ENCODE measurements at places on chromosomes 5 and 9. TPM values are rescaled to one million over a fixed set of nuclear protein-coding genes. Genes with fewer than 3 reads are reported as not detected.
A peak's percentile ranks its signal among the peaks of the same experiment; 100 is the strongest.

DNA sequence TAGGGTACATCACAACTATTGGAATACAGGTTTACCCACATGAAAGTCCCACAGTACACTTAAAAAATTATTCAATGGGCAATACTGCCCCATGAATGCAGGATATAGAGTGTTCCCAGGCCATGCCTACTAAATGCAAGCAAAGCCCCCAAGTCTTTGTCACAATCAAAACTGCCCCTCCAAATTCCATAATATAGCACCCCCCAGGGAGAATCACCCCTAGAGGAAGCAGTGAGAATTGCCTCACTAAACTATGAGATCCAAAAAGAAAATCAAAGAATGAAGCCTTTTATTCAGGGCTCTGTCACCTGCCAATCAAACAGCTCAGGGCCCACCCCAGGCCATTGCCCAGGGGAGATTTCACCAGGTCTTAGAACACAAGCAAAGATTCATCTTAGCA, 90.8 kb downstream of the ATPSCKMT start:
- no peak for DNase-seq

DNA sequence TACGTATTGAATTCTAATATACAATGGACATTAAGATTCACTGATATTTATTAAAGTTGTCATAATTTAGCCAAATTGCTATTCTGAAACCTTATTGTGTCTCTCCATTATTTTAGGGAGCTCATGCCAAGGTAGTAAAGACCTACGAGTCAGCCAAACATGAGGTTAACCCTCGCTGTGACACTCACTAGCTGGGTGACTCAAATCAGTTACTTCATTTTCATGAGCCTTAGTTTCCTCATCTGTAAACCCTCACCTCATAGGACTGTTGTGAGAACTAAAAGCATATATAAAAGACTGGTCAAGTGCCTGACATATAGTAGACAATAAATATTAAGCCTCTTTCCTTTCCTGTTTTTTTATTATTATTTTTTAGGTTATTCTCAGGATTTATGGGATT, 44.0 kb upstream of the PCA3 start:
- DNase-seq = no peak

DNA sequence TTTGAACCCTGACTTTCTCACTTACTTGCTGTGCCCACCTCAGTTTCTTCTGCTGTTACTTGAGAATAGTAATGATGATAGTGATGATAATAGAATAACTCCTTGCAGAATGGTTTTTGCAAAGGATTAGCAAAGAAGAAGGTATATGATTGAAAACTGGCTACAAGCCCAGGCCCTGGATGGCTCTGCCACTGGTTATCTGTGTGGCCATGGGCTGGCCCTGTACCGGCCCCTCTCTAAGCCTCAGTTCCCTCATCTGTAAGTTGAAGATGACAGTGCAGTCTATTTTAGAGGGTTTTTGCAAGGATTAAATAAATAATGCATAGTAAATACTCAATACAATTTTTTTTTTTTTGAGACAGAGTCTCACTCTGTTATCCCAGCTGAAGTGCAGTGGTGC, 6.2 kb downstream of the TTLL11 start:
- no peak for DNase-seq

GRCh38 chr5:175679411-175679810, 21.5 kb downstream of the HRH2 start:
- no peak for DNase-seq

DNA sequence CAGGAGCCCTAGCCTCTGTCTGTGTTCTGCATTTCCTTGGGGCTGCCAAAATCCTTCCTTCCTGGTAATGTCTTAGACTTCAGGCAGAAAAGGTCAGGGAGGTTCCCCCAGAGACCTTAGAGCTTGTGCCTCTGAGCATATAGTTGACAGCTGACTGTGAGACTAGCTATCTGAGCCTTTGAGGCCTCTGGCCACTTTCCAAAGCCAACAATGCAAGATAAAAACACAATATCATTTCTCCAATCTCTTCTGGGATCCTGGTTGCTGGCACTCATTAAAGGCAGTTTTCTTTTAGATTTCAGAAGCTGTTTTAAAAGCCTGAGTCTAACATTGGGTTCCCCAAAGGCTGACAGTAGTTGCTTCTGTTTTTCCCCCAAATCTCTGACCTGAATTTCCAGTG, 13.2 kb upstream of the GLRA1 start:
- DNase-seq = no peak

- DNase-seq = no peak
Observed at GRCh38 chr9:127124111-127124531, 1.7 kb upstream of the ANGPTL2 start.

- no peak for DNase-seq
Observed at GRCh38 chr5:14296533-14297331, 153.6 kb downstream of the TRIO start.

DNA sequence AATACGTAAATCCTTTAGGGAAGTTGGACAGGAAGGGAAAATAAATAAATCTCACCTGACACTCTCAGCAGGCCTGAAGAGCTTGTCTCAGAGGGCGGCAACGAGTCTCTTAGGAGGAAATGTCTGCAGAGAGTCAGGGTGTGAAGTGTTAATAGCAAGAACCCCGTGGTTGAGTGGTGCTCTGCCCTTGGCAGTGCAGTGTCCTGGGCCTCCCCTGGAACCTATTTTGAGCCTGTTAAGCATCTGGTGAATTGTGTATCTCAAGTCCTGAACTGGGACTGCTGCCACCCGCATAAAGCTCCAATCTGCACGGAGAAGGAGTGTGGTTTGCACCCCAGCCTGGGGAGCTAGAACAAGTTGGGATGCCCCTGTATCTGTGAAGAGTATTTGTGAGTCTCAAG, 211.8 kb downstream of the GOLPH3 start:
- DNase-seq = no peak

DNA sequence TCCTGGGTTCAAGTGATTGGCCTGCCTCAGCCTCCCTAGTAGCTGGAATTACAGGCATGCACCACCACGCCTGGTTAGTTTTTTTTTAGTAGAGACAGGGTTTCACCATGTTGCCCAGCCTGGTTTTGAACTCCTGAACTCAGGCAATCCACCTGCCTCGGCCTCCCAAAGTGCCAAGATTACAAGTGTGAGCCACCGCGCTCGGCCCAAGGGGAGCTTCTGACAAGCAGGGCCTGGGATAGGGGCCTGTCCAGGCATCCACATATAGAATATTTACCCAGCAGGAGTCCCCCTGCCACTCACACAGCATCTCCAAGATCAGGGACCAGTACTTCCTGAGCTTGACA, 10.1 kb downstream of the IRF1 start:
- no peak for DNase-seq

DNA sequence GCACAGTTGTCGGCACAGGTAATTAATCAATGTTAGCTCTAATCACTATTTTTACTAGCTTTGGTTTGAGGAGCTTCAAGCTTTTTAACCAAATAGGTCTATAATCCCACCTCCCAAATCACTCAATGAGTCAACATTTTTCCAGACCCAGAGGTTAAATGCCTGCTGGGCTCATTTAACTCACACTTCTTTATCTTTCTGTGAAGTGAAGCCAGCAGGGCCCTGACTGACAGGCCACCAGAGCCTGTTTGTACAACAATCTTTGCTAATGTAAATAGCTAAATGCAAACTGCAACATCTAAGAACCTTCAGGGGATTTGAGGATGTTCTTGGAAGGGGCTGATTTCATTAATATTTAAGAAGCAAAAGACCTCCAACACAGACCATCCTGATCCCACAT, 98.4 kb upstream of the NREP start:
- DNase-seq = no peak

- peak; percentile 67 for DNase-seq
Observed at GRCh38 chr9:124267271-124267807, 9.6 kb downstream of the NEK6 start.

GRCh38 chr9:93859431-93860215, 95.5 kb downstream of the BARX1 start:
- no peak for DNase-seq

DNA sequence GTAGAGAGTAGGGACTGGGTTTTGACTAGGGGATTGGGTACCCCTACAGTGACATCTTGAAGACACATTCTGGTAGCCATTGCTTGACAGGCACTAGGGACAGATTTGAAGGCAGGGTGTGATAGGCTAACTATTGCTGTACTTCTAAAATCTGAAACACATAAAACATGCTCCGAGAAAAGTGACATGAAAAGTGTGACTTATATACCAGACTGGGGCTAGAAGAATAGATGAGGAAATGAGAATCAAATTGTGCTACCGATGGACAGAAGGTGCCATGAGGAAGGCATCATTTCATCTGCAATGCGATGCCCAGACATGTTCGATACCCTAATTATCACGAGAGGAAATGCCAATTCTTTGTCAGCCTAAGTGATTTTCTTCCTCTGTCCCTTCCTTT, 475.8 kb downstream of the SPOCK1 start:
- DNase-seq = no peak

GRCh38 chr5:1763548-1763911, 36.1 kb downstream of the MRPL36 start:
- DNase-seq = no peak

DNA sequence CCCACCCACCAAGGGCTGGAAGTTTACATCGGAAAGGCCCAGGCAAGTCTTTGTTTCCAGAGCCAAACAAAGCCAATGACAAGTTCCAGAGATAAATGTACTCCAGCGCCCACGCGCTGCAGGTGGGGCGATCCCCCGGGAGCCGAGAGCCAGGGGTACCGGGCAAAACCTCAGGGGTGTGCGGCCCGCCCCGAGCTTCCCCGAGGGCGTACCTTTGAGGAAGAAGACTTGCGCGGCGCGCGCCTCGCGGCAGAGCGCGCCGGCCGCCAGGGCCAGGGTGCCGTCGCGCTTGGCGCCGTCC, 671 bp downstream of the DUSP1 start:
- DNase-seq = no peak

GRCh38 chr5:174596429-174596828, 128.0 kb upstream of the MSX2 start:
- DNase-seq = no peak

DNA sequence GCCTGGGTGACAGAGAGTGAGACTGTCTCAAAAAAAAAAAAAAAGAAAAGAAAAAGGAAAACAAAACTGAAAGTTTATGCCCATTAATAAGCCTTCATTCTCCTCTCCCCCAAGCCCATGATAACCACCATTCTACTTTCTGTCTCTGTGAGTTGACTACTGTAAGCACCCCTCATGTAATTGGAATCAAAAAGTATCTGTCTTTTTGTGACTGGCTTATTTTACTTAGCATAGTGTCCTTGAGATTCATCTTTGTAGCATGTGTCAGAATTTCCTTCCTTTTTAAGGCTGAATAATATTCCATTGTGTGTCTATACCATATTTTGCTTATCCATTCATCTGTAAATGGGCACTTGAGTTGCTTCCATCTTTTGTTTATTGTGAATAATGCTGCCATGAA, 14.0 kb upstream of the TMEM171 start:
- DNase-seq = no peak

DNA sequence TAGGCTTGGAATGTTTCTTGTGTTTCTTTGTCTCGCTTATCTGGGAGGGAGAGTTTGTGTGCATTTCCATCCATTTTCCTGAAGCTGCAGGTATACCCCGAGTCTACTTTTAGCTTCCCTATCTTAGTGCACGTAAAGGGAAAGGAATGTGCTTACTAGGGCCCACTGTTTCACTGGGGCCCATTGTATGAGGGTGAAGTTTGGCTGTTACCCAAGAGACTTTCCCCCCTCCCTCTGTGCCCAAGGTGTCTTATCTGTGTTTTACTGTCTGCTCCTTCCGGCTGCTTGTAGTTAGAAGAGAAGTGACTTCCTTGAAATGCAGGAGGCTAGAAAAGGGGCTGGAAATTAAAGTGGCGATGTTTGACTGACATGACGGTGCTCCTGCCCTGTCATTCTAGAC, 12.1 kb upstream of the BTNL3 start:
- no peak for DNase-seq

DNA sequence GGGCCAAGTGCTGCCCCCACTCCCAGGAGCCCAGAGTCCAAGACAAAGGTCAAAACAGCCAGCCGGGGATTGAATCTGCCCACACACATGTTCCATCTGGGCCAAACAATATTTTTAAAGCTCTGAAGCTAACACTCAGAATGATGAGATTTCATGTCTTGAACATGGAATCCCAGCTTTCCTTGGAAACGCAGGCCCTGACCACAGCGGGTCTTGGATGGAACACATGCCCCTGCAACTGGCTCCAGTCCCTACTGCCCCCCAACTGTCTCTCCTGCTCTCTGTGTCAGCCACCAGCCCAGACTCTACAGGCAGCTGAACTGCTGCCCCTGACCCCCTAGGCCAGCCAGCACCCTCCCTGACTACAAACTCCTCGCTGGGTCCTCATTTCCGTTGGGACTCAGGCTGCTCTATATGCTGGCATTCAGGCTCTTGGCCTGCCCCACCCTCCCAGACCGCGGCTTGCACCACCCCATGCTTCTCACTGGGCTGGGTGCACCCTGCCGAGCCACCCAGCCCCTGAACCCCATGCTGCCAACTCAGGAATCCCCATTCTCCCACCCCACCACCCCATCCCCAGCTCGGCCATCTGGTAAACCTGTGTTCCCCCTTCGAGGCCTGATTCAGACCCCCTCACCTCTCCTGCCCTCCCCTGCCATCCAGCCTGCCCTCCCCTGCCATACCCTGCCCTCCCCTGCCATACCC, 71.7 kb downstream of the ADAMTS2 start:
- no peak for DNase-seq

DNA sequence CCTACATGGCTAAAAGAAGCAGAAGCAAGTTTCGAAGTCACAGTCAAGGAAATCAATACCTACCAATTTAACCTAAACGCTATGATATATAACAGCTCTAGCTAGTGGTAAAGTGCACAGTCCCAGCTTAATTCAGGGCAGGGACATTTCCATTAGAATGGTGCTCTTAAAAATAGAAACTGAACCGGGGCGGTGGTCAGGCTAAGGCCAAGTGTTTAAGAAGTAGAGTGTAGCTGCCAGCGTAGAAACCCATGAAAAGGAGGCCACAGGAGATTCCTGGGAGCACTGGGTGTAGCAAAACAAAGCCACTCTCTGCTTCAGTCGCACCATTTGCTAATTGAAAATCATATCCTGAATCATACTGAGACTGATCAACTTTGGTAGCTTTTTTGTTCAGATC, 28.8 kb downstream of the PPIC start:
- DNase-seq = no peak

GRCh38 chr5:124954784-124955183, 208.3 kb upstream of the ZNF608 start:
- no peak for DNase-seq

DNA sequence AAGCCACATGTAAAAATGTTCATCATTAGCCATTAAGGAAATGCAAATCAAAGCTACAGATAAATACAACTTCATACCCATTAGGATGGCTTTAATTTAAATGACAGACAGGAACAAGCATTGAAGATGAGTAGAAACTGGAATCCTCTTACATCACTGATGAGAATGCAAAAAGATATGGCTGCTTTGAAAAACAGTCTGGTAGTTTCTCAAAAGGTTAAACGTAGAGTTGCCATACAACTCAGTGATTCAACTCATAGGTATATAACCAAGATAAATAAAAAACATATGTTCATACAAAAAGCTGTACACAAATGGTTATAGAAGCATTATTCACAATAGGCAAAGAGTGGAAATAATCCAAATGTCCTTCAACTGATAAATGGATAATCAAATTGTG, 228.8 kb upstream of the ZNF462 start:
- no peak for DNase-seq

FOXE1 gene
- total RNA-seq = 0.68 TPM

TAL2 gene
- total RNA-seq = not detected

CAMK4 gene
- 6.6 TPM for total RNA-seq

RC3H2 gene
- total RNA-seq = 49.5 TPM

COL15A1 gene
- total RNA-seq = 70.4 TPM

LCN6 gene
- 4.5 TPM for total RNA-seq

SEMA5A gene
- total RNA-seq = 17.6 TPM

NR2F1-AS1 gene
- 0.54 TPM for total RNA-seq

TRIP13 gene
- total RNA-seq = 1.6 TPM

TLR4 gene
- 94.5 TPM for total RNA-seq

FOXI1 gene
- not detected for total RNA-seq

TMEM215 gene
- not detected for total RNA-seq

PCA3 gene
- not detected for total RNA-seq
